NCI-H1105 (cell line): ENCODE measurements at places on chromosomes 6 and 20.

GRCh38 chr6:7637533-7637932, 47.5 kb downstream of the SNRNP48 start:
- DNase-seq: no peak

GRCh38 chr20:60062431-60063047, 104.3 kb downstream of the CDH26 start:
- DNase-seq: no peak

DNA sequence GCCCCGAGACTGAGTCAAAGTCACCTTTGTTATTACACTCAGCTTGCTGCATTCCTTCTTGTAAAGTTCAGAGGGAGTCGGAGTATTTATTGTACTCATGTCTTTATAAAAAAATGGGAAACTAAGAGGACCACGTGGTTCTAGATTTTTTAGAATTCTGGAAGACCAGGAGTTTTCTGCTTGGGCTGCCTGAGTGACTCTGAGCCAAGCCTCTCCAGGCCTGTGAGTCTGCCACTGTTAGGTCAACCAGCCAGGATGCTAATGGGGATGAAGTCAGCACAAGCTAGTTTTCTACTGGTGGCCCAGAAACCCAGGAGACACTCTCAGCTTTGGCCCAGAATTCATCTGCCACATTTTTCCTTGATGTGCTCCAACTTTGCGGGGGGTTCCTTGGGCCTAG, 453.5 kb upstream of the SULF2 start:
- no peak for DNase-seq

DNA sequence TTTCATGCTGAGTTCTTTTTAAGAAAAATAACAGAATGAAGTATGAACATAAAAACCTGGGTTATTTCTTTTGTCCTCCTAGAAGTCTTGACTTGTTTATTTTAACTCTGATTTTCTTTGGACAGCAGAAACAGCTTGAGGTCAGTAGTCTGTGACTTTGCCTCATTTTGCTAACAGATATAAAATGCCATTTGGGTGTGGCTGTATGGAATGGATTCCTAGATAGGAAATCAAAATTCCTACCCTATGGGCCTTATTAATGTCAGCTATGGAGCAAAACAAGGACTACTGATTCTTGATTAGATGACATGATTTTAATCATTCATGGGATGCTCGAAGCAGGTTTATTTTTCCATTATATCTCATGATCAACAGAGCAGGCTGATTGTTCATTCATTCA, 46.8 kb upstream of the TENT5A start:
- no peak for DNase-seq

- DNase-seq: no peak
These were observed 483.2 kb downstream of the QKI start for GRCh38 chr6:163897669-163898068.

GRCh38 chr20:15616626-15617025, 956.6 kb downstream of the KIF16B start:
- DNase-seq: no peak

DNA sequence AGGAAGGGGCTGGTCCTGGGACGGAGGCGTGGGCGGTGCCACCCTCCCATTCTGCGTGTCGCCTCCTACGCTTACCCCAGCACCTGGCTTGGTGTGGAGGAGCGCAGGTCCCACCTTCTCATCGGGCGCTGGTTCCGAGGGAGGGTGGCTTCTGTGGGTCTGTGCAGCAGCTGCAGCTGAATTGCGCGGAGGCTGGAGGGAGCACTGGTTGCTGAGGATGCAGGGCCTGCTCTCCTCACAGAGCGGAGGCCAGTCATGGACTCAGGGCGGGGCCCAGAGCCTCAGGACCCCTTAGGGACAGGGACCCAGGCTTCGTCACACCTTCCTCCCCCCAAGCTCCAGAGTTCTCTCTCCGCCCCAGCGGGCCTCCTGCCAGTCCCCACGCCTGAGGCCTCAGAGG, 127.8 kb upstream of the MAP3K4 start:
- no peak for DNase-seq

DNA sequence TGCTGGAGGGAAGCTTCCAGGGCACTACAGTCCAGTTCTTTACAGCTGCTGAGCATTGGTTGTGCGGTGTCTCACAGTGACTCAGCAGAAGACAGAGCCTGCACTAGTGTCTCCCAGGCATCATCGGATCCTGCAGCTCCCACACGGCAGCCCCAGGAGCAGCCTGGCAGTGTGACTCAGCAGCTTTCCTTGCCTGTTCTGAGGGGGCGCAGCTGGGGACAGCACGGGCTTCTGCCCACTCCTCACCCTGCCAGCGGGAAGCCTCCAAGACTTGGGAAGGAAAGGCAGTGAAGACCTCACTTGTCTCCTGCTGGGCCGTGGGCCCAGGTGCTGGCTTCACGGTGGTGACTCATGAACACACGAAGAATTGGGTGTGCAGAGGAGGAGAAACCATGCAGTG, 165.4 kb downstream of the SYNDIG1 start:
- DNase-seq: no peak

DNA sequence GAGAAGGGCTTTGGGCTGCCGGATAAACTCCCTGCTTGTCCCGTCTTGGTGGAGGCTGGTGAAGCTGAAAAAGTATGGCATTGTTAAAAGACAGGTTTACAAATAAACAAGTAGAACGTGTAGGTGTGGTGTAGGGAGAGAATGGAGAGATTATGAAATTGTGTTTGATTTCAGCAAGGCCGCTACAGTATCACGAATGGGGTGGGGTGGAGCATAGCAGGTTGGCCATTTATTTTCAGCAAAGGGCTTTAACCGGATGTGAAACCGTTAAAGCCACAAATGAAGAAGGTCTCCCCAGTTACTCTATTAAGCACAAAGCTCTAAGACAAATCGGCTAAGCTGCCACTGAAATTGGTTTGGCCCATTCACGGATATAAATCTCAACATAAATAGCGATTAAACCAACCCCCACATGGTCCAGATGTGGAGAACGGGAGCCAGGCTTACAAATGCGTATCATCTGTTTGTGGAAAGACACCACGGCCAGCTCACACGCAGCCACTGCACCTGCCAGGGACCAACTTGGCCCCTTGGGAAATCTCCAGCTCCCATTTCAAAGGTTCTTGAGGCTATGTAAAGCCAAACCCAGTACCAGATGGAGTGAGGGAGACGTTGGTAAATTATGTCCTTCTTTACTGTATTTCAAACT, 94.0 kb downstream of the ZMYND8 start:
- peak; percentile 63 for DNase-seq

DNA sequence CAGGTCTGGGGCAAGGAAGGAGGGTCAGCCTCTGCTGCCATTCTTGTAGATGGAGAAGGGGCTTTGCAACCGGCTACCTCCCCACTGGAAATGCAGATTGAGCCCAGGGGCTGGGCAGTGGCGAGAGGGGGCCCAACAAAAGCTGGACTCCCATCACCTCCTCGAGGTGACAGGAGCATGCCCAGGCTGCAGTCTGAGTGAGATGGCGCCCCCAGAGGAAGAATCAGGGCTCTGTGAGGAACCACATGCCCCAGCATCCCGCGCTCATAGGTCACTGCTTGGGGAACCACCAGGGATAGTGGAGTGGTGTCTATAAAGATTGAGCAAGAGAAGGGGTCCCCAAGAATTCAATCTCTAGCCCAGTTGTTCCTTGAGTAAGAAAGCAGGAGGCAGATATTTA, 31.6 kb upstream of the NEDD9 start:
- no peak for DNase-seq

DNA sequence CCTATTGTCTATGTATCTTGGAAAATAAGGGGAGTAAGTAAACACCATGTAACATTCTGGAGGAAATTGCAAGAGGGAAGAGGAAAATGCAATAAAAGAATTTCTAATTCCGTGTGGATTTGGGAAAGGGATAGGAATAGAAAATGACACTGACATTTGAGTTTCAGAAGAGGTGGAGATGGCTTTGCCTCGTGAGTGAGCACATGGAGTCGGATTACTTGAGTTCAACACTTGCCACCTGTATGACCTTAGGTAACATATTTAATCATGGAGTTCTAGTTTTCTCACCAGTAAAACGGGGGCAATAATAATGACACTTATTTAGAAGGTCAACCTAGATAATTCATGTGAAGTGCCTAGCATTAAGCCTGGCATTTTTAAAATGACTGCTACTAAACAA, 10.8 kb upstream of the PBOV1 start:
- no peak for DNase-seq

GRCh38 chr20:61502433-61502832, 250.4 kb downstream of the CDH4 start:
- no peak for DNase-seq

- DNase-seq: no peak
These were observed 40.5 kb downstream of the SULF2 start for GRCh38 chr20:47744803-47745202.

- peak; percentile 92 for DNase-seq
These were observed 29.8 kb downstream of the RHAG start for GRCh38 chr6:49606721-49607390.

DNA sequence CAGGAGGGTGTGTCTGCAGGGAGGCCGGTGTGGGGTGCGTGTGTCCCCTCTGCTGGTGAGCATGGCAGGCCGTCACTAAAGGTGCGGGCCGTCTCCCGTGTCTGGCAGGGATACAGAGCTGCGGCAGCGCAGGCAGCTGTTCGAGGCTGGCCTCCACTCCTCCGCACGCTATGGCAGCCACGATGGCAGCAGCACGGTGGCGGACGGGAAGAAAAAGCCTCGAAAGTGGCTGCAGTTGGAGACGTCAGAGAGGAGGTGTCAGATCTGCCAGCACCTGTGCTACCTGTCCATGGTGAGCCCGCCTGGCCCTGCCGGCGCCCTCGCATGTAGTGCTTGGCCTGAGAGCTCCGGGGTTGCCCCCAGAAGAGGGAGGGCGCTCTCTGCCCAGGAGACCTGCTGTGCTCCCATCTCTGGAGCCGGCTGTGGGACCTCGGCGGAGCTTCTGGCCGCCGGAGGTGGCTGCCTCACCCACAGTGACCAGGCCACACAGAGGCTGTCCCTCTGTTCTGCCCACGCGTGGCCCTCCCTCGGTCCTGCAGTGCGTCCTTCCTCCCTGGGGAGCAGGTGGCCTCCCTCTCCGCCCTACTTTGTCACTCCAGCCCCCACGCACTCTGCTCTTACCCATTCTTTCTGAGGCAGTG, 149.6 kb downstream of the DTNBP1 start:
- DNase-seq: no peak
